GM18507 (cell line): ENCODE measurements at places on chromosomes 4 and X.

DNA sequence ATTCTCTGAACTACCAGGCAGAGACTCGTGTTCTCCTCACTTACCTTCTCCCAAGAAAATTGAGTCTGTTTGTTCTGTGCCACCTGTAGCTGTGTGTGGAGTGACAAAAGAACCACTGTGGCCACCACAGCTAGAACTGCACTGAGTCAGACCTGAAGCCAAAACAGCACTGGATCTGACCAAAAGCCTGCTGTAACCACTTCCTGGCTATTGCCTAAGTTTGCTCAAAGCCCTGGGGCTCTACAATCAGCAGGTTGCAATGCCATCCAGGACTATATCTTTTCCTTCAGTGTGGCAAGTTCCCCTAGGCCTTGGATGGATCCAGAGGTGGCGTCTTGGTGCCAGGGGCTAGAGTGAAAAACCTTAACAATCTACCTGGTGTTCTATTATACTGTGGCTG, 449.1 kb downstream of the FAM133A start:
- DNase-seq: no peak

DNA sequence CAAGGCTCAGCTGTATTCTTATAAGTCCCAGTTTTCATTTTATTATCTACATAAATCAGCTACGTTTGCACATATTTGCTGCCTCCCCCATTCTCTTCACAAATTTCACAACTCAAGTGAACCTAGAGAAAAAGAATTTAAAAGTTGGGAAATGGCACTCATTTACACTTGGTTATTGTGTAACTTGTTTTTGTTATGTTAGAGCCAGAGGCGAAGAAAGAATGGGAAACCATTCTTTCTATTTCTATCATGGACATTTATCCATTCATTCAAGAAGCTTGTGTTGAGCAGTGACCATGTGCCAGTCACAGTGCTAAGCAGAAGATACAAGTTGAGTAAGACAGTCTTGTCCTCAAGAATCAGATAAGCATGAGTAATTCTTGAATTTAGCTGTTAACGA, 13.5 kb downstream of the LIAS start:
- no peak for DNase-seq

- DNase-seq: no peak
These were observed 26.5 kb downstream of the HUWE1 start for GRCh38 chrX:53660004-53660403.

- no peak for DNase-seq
These were observed 135.3 kb upstream of the LDB2 start for GRCh38 chr4:17033768-17034181.

DNA sequence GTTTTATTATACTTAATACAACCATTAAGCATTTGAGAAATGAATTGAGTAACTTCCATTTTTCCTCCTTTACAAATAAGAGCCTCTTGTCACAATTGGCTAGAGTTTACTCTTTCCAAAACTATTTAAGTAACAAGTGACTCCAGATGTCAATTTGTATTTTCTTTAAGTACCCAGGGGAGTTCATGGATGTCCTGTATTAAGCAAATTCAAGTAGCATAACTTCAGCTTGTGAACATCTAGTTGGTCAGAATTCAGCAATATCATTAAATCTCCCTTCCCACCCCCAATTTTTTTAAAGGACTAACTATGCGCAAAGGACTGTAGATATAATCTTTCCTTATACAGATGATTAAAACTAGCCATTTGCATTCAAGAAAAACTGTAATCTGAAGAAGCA, 1.4 kb upstream of the ADGRL3 start:
- no peak for DNase-seq

- no peak for DNase-seq
These were observed 72.4 kb downstream of the FRAS1 start for GRCh38 chr4:78129383-78130108.

- no peak for DNase-seq
These were observed 104.7 kb downstream of the MGST2 start for GRCh38 chr4:139770361-139770760.

DNA sequence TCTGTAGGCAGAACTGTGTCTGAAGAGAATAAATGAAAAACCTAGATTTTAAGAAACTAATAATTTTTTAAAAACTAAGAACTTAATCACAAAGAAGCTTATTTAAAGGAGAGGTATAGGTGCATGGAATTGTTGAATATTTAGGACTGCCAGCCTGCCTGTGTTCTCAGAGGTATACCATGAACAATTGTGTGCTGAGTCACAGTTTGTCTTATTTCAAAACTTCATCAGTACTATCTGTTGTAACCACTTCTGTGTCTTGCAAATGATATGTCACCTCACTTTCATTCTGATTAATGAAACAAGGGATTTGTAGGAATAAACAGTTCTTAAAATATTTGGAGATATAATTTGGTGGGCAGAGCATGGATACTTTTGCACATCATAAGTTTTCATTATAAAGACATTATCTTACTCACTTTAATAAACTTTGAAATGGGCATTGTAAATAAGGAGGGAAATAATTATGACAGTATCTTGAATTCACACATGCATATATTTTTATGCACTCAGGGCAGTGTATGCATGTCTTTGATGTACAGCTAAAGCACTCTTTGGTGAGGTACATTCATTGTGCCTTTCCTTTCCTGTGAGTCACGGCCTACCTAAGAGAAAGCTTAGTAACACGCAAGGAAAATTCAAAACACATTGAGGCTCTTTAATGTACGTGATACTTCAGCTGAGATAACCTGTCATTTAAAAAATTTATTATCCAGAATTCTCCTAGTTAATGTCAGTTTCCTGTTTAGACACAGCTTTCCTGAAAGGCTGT, 31.7 kb downstream of the STOX2 start:
- no peak for DNase-seq

- DNase-seq: no peak
These were observed 876 bp downstream of the HPRT1 start for GRCh38 chrX:134460862-134461220.

DNA sequence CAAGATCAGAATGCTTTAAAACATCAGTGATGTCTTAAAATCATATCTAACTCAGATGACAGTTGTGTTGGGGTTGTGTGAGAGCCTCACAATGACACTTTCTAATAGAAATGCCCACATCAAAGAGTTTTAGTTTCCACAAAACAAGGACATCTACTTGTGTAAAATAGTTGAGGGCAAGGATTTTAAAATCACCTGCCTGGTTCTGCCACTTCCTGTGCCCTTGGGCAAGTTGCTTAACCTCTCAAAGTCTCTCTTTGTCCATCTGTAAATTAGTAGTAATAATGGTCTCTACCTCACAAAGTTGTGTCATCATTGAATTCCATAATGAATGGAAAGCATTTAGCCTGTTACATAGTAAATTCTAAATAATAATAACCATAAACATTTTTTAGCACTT, 41.9 kb upstream of the RELL1 start:
- no peak for DNase-seq
